ENCODE measurements at places on chromosomes 2 and 18.

DNA sequence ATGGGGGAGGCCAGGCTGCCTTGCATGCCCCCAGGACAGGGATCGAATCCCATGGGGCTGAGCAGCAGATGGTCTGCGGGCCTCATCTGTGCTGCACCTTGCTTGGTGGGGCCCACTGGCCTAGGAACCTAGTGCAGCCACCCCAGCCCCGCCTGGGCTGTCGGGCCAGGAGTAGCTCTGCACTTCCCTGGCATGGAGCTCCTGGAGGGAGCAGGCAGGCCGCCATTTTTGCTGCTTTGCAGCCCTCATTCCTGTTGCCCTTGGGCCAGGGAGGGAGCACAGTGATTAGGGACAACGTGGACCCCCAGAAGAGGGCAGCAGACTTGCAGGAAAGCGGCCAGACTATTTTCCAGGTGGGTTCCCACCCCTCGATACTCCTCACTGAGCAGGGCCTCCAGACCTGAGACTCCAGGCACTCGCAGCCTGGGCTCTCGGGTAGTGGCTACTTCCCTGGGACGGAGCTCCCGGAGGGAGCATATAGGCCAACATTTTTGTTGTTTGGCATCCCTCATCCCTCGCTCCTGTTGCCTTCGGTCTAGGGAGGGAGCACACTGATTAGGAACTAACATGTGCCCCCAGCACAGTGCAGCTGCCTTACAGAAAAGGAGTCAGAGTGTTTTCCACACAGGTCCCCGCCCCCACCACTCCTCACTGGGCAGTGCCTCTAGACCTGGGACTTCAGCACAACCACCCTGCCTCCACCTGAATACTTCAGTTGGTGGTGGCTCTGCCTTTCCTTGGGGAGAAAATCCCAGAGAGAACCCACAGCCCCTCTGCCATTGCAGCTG, 99.5 kb downstream of the MAIP1 start:
- DNase-seq: no peak

DNA sequence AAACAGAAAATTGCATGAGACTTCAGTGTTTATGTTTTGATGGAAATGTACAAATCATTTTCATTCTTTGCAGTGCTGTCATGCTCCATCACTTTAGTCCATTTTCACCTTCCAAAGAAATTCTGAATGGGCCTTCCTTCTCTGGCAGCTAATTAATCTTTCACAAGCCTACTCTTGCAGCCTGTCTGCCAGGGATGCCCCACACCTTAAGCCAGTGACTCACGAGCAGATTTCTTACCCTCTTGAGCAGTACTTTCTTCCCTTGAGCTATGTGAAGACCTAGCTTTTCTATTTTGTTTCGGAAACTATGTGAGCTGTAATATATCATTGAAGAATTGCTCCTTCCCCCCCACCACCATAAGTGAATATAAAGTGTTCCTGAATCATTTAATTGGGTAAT, 404.3 kb upstream of the VWC2L start:
- DNase-seq: no peak

- DNase-seq: no peak
Observed at GRCh38 chr18:22172120-22172582, 2.8 kb downstream of the GATA6 start.

DNA sequence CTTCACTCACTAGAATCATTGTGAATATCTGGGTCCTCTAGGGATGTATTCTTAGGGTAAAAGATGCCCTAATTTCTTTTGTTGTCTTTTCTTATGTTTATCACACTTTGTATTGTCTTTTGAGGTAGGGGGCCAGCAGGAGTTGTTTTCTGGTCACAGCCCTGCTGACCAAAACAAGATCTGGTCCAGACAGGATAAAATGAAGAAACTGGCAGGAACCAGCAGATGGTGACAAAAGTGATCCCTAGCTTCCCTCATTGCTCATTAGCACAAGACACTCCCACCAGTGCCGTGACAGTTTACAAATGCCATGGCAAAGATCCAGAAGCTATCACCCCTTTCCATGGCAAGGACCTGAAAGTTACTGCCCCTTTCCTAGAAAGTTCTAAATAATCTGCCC, 81.7 kb upstream of the CCDC85A start:
- DNase-seq: no peak

DNA sequence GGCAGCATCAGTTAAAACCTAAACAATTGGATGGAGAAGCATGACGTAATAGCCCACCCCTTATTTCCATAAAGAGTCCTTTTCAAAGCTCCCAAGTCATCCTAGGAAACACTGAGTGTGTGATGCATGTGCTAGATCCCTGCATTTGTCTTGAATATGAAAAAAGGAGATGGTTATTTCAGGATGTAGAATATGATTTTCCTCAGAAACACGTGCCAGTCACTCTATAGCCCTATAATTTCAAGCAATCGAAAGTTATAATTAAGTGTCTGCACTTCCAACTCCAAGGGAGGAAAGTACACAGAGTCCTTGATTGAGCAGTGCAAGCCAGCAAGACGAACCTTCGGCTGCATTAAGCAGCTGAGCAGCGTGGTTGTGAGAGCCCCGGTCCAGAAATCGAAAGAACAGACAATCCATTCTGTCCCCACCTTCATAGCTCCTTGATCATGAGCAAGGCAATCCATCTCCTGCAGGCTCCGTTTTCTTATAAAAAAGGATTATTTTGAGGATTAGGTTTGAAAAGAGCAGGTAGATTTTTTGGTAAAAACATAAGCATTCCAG, 287.7 kb downstream of the FBXO15 start:
- no peak for DNase-seq
